NCI-H2171 (cell line): ENCODE measurements at places on chromosomes 16 and 17.

DNA sequence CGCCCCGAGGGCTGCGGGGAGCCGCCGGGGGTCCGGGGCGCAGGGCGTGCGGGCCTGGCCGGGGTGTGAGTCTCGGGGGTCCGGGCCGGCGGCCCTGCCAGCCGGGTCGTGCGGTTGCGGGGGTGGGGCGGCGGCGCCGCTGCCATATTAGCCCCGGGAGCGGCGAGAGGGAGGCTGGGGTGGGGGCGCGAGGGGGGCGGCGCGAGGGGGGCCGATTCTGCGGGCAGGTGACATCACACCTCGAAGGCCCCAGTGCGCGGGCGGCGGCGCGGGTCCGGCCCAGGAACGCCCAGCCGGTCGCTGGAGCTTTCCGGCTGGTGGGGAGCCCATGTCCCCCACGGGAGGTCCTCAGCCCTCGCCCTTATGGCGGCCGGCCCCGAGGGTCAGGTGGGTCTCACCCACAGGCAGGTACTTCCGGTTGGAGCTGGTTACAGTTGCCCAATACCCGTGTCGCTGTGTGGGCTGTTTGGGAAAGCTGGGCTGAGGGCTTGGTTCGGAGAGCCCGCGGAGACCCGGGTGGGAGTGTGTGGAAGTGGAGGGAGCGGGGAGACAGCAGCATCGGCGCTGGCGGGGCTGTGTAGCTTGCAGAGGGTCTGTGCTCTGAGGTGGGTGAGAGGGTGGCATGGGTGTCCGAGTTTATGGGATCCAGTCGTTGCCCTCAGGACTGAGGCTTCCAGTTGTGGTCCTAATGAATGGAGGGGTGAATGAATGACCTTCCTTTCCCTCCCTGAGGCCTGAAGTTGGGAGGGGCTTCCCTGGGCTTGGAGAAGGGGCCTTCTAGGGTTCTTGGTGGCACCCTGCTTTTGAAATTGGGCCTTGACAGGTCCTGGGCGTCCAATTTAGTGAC, 804 bp downstream of the ATP6V0C start:
- no peak for DNase-seq

DNA sequence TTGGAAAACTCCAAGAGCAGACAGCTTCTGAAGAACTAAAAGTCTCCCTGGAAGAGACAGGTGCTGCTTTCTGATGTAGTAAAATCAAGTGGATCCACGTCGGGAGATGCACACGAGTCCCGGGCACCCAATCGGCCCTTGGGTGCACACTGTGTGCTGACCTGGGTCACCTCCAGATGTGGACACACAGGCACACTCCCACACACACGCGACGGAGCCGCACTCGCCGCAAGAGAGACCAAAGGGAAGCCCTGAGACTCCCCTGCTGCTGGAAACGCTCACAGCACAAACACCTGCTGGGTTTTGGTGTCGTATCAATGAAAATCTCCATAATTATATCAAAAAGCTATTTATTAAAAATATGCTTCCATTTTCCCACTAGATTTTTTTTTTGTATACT, 94.2 kb downstream of the ANKRD11 start:
- DNase-seq, result no peak

DNA sequence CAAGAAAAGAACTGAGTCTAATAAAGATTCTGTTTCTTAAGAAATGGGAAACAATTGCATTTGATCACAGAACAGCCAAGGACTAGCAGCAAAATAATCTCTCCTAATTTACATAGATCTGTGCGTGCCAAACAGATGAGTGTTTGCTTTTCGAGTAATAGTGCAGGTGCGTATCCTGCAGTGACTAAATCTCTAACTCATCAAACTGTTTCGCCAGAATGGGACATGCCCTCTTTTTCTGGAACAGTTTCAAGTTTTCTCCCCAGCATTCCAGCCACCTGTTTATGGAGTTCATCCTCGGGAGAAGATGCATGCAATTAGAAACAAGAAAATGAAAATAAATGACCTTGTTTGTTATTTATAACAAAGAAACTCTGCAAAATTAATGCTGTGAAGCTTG, 5.7 kb upstream of the TOX3 start:
- peak; percentile 69 for DNase-seq

DNA sequence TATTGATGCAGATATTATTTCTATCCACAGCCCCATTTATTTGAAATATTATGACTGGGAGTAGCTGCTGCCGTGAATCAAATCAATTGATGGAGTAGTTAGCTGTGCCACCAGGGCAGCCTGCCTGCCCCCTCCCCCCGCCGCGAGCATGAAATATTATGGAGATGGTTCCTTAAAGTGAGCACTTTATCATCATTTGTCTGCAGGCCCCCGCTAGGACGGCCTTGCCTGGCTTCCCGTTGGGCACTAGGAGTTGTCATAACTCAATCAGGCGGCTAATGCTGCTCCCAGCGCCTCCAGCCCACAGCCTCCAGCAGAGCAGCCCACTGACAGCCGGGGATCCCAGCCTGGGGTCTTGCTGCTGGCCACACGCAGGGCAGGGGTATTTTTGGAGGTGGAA, 173.9 kb downstream of the SALL1 start:
- no peak for DNase-seq

- no peak for DNase-seq
Observed at GRCh38 chr17:17545031-17545820, 46.3 kb downstream of the PEMT start.

DNA sequence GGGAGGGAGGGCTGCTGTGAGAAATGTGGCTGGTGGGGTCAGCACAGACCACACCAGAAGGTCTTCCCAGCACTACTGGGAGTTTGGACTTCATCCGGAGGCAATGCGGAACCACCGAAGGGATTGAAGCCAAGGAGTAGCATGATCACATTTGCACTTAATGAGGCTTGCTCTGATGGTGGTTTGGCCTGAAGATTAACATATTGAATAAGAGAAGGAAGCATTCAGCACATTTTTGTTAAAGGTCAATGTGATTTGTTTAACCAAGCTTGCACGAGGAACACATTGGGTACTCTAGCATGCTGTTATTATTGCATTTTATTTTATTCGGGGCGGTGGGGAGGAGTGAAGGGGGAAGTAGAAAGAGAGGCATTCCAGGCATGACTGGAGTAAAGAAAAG, 378.6 kb downstream of the UTP18 start:
- DNase-seq, result no peak

DNA sequence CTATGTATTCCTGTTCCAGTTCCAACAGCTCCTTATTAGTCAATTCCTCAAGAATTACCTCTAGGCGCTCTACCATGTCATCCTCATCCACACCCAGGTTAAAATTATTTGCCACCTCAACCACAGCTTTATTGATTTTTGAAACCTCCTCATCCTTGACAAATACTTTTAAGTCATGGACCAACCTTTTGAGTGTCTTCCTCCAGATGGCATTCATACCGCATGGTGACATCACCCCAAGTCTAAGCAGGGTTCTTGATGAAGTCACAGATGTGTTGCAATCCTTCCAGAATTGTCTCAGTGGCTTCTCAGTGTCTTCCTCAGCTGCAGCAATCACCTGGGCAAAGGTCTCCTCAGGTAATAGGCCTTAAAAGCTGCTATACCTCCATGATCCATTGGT, 40.1 kb downstream of the BCL7C start:
- no peak for DNase-seq

- no peak for DNase-seq
Observed at GRCh38 chr16:57709663-57710062, 15.1 kb downstream of the DRC7 start.

DNA sequence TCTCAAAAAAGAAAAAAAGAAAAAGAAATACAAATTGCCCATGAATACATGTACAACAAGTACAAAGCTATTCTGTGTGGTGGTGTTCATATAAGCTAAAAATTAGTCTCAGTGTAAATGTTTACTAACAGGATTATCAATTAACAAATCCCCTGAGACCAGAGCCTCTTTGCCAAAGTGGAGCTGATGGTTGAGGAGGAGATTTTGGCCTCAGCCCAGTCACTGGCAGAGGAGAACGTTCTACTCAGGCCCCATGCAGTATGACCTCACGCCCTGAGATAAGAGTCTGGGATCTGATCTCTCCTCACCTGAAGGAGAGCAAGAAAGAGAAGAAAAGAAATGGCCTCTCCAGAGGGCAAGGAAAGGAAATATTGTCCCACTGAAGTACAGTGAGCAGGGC, 35.5 kb upstream of the NOL11 start:
- no peak for DNase-seq

DNA sequence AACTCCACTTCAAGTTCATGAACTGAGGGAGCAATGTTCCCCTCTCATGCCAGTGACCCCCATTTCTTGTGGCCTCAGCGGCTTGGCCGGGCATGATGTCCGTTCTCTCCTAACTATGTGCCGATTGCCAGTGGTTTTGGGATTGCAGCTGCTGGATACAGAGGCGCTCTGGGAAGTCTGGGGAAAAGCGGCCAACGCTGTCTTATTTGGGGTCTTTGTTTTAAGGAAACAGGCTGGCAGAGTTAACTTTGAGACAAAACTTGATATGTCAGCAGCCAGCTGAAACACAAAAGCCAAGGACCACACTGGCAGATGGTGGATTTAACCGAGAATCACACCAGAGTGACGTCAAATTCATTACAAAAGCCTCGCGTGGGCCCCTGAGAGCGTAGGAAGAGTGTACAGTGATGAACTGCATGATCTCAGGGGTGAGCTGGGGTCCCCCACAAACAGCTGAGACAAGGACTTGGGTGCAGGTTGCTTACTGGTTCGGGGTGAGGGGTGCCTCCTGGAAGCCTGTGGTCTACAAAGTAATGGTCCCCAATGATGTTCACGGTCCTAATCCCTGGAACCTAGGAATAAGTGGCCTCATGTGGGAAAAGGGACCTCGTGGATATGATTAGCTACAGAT, 180.4 kb downstream of the IRF8 start:
- DNase-seq, result no peak

DNA sequence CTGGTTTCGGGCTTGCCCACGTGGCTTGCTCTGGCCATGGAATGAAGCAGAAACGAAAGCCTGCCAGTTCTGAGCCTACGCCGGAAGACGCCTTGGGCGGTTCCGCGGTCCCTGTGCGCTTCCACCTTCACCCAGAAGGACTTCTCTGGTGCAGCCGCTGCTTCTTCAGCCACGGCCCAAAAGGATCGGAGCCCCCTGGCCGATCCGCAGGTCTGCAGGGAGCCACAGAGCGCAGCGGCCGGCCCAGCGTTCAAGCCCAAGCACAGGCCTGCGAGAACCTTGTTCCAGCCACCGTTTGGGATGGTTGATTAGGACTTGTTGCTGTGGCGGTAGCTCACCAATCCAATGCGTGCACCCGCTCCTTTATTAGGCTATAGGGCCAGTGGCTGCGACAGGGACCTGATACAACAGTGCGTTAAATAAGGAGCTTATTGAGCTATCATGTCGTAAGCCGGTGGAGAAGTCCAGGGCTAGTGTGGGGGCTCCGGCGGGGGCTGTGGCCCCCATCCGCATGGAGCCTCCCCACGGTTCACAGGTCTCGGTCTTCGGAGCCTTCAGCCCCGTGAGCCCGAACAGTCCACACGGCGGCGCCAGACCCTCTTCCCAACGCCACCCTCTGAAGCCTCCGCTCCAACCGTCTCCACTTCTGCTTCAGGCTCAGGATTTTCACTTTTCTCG, 10.2 kb upstream of the MPP2 start:
- no peak for DNase-seq

- DNase-seq, result no peak
Observed at GRCh38 chr17:79836510-79836971, 2.7 kb downstream of the CBX4 start.

DNA sequence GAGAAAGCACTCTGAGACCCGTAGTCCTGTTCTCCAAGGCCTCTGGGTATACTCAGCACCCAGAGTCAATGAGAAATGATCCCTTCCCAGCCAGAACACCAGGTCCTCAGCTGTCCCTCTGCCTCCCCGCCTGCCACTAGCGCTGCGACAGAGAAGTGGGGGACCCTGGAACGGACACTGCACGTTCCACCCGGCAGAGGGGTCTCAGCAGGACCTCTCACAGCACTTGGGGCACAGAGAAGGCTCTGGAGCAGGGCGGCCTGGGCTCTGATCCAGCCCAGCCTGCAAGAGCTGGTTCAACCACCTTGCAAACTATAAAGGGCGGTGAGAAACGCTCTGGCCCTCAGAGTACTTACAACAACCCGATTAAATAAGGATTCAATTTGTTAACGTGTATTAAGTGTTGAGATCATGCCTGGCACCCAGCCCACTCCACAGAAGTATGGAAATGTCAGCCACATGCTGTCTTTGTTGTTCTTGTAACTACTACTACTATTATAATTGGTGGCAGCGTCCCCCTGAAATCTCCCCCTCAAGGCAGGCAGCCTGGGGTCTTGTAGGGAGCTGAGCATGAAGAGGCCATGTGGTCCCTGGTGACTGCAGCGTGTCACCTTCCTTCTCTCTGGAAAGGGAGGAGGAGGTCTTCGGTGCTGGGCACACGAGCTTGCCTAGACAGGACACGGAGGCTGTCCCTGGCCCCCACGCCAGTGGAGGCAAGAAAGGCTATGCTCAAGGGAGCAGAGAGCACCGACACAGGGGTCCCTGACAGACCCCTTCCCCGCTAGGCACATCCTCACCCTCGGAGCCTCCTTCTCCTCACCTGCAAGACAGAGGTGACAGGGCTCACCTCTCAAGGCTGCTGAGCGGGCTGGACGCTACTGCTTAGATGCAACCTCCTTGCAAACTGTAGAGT, 2.4 kb downstream of the OSGIN1 start:
- no peak for DNase-seq

DNA sequence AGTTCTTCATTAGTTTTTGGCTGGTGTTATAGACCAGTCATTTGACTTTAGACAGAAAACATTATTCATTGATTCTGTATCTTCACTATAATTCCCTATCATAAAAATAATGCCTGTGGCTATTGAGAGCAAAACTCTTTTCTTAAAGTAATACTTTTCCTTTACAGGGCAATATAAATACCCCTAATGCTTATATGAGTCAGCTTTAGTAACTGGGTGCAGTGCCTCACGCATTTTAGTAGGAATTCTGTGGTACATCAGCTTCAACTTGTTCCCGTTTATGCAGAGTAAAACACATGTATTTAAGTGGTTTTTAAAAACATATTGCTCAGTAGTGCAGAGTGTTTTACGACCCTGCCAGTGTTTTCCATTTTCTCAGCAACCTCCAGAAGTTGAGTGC, 68.1 kb downstream of the SEC14L1 start:
- no peak for DNase-seq

DNA sequence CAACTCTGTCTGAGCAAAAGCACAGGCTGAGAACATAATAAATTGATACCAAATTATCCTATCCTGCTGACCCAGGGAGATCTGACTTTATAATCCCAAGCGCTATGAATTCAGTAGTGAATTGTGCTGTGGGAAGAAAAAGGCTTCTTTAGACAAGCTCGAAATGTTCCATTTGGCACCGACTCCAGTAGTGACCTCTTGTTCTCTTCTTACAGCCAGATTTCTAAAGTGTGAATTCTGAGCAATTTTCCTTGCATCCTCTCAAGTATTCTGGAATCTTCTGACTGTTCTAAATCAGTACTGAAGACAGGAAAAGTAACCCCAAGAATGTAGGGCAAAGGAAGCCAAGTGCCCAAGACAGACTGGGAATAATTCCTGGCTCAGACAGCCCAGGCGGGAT, 58.2 kb downstream of the CDYL2 start:
- no peak for DNase-seq

GRCh38 chr17:75637143-75637538, 3.9 kb downstream of the SMIM5 start:
- DNase-seq, result no peak

GRCh38 chr16:4377573-4378154, 6.0 kb downstream of the VASN start:
- no peak for DNase-seq

GRCh38 chr16:50441486-50442157, 72.8 kb upstream of the BRD7 start:
- no peak for DNase-seq

GRCh38 chr16:57661936-57662906, 5.9 kb upstream of the ADGRG3 start:
- no peak for DNase-seq
